ENCODE measurements at places on chromosomes 5 and 9.

- no peak for DNase-seq
Observed at GRCh38 chr5:177546258-177546741, 8.1 kb downstream of the FAM193B start.

DNA sequence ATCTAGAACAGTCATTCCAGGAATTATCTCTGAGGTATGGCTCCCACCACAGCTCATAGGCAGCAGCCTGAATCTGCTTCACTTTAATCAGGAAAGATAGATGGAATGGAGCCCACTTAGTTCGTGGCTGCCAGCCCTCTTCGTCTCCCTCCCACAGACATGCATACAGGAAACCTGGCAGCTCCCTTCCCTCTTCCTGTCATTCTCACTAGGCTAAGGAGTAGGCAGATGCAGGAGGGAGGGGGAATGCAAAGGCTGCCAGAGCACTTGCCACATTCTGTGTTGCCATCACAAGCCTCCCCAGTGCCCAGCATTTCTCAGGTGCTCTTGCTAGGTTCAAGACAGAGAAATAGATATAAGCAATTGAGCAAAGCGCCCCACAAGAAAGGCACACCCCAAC is 378.9 kb downstream of the ELAVL2 start:
- no peak for DNase-seq

- DNase-seq, result no peak
Observed at GRCh38 chr9:35687306-35687705, 2.4 kb downstream of the TPM2 start.

GRCh38 chr9:89496645-89497256 is 1.2 kb downstream of the SEMA4D start:
- DNase-seq, result peak; percentile 47

DNA sequence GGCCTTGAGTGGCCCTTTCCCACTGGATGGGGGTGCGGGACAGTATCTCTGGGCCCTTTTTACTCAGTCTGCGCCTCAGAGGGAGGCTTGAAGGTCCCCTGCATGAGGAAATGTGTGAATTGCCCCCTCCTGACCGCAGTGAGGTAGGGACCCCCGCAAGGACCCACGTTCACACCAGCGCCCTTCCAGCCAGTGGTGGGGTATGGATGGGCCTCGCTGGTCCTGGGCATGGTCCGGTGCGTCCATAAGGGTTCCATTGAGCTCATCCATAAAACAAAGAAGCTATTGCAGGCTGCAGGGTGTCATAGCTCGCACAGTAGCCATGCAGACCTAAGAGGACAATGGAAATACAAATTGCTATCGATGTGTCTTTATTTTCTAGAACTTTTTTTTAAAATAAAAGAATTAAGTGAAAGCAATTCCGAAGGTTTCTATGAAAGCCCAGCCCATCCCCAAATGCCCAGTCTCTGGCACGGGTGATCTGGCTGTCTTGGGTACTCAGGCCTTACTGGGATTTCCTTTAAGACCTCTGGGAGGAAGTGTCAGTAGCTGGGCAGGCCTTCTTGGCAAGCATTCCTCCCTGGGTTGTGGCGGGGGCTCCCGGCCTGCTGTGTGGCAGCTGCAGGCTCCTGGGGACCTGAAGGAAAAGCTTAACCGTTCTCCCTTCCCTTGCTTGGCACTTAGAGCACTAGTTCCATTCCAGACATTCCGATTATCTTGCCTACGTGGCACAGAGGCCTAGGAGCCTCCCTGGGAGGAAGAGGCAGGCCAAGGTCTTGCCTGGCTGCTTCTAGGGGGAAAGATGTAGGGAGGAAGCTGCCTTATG is 1.5 kb upstream of the SEMA5A start:
- DNase-seq, result no peak

GRCh38 chr9:135602789-135603481 is 36.4 kb downstream of the GLT6D1 start:
- DNase-seq, result peak; percentile 51

GRCh38 chr9:91188719-91189590 is 172.8 kb downstream of the AUH start:
- no peak for DNase-seq

All from CD4-positive, alpha-beta T cell treated with Interleukin-17A for 1 hour (primary cell).